ENCODE measurements at places on chromosomes 2 and 18.

- no peak for DNase-seq
Observed at GRCh38 chr18:13313006-13313686, 94.6 kb downstream of the LDLRAD4 start.

DNA sequence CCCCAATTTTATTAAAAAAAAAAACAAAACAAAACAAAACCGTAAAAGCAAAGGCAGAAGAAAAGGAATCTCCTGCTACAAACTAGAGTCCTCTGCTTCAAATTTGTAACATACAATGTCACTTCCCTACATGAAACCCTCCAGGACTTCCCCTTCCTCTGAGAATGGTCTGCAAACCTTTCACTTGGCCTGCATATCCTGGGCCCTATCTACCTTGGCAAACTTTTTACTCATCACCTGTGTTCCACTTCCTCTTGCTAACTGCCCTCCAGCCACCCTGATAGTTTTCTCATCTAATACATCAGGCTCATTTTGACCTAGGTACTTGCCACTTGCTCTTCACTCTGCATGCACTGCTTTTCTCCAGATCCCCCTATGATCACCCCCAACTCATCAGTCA, 255.5 kb downstream of the ETAA1 start:
- no peak for DNase-seq

GRCh38 chr2:10303181-10303693, 533 bp downstream of the HPCAL1 start:
- no peak for DNase-seq

GRCh38 chr18:25446972-25447371, 95.0 kb upstream of the ZNF521 start:
- no peak for DNase-seq

GRCh38 chr2:127942002-127942401, 56.2 kb upstream of the AMMECR1L start:
- DNase-seq, result no peak

DNA sequence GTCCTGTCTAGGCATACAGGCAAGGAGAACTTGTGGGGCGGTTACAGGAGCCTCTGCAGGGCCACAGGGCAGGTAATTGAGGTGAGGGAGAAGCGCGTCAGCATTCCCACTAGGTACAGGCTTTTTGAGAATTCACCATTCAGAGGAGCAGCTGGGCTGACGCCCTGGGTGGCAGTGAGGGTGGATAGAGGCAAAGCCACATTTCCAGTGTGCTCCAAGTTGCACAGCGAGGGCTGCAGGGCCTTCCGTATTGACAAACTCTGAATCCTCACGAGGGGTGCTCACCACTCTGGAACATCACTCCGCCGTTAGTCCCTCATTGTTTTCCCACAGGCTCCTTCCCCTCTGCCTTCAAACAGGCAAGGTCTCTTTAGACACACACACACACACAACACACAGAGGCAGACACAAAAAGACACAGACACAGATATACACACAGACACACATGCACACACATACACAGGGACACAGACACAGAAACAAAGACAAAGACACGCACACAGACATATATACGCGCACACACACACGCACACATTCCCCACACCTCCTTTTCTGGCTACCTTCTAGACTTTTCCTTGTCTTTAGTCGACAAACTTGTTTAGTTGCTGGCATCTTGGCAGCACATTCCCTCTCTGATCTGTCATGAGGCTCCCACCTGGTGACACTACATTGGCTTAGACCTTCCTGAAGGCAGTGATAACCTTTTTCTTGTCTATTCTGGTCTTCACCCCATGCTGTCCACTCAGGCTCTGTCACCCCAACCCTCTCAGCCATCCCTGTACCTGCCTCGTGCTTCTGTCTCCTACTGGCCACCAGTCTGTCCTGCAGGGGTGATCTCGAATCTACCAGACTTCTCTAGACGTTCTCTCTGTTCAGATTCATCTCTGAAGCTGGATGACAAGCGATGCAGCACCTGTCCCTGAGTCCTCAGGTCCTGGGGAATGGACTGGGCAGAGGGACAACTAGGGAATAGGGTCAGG, 136.8 kb downstream of the ALPK2 start:
- DNase-seq, result peak; percentile 27

DNA sequence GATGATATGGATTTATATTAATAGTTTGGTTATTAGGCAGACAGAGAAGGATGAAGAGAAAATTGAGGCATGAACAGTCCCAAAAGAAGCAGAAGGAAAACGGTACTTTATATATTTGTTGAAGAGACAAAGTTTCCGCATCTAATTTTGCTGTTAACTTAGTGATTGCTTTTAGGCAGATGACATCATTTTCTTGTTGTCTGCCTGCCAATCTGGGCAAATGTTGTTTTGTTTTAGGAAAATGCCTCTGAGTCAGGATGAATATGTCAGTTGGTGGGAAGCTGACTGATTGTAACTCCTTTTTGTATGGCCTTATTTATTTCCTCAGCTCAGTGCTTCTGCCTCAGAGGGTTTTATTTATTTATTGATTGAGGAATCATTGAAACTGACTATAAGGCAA, 52.5 kb upstream of the CAVIN2 start:
- no peak for DNase-seq

DNA sequence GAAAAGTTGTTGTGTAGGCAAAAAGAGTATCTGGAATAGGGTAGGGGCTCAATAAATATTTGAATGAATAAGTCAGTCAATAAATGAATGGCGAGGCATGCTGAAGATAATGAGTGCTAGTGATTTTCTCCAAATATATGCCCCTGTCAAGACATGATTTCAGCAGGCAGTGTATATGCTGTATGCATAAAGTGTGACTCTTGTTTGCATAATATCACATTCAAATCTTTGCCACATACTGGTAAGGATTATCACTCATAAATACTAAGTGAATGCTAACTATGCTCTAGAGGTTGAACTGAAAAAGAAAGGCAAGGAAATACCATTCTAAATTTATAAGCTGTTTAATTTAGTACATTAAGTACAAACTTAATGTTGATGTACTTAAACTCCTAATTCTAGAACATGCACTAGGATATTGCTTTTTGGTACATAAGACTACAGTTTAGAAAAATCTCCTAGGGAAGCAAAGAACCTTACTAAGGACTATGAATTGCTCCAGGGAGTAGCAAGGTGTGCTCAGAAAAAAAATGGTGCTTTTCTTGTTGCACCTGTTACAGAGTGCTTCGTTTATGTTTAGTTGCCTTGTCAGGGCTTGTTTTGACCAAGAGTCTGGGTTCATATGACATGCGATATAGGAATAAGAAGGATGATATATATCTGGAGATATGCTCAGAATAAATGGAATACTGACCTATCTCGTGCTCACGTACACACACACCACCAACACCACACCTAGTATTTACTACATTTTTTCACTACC, 224.0 kb upstream of the TANK start:
- DNase-seq, result no peak

DNA sequence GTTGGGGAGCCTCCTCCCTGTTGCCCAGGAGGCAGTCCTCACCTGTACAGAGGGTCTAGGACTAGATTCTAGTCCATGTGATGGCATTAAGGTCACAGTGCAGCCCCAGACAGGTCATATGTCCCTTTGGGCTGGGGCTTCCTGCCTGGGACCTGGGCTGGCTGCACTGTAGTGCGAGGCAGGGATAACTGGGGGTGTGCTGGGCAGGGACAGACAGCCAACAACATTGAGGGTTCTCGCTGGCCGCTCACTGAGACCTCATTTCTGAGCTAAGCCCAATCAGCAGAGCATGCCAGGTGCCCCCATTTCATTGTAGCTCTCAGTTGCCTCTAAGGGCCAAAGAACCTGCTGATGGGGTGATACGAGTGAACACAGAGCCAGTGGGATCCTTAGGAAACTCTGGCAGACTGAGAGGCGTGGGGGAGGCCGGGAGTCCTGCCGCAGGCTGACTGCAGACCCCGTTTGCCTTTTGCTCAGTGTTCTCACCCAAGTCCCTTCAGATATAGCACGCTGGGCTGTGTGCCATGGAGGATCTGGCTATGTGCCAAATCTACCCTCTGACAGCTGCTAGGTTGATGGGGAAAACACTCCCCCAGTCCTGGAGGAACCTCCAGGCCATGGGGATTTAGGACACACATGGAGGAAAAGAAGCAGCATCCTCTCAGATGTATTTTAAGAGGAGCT, 51.9 kb downstream of the DYSF start:
- DNase-seq, result no peak

- no peak for DNase-seq
Observed at GRCh38 chr2:140639628-140640027, 1491.2 kb downstream of the LRP1B start.

DNA sequence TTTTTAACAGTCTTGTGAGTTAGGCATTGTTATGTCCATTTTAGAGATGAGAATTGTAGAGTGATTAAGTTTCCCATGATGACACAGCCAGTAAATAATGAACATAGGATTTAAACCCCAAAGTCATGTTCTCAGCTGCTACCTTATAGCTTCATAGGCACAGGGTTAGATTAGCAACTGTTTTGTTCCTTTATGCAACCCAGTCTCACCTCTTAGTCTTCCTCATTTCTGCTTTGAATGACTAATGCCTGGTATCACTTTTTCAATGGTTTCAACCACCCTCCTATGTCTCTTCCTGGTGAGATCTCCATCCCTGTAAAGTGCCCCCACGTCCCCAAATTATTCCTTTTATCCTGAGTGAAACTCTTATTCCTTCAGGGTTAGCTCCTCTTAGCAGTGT, 44.3 kb downstream of the MFSD6 start:
- DNase-seq, result no peak

GRCh38 chr2:46692316-46692715, 213.0 kb downstream of the TMEM247 start:
- DNase-seq, result no peak

DNA sequence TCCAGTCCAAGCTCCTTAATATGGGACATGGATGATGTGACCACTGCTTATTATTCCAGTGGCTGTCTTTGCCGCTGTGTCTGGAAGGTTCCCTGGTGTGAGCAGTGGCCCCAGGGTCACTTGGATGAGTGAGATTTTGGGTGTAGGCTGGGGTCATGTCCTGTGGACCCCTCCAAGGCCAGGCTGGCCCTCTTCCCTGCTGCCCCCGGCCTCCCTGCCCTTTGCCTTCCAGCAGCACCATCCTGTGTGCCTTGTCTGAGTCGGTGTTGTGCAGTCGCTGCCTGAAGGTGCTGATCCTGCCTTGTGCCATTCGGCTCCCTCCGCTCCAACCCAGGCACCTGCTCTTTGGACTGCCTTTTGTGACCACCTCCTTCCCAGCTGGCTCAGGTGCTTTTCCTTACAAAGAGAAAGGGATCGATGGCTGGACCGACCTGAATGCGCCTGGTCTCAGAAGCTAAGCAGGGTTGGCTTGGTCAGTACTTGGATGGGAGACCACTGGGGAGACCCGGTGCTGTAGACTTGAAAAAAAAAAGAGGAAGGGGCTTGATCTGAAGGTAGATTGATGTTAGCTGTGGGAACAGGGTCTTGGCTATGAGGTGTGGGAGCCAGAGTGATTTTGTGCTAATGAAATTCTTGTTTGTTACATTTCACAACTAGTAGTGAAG, 16.7 kb upstream of the GREB1 start:
- no peak for DNase-seq

- peak; percentile 96 for DNase-seq
Observed at GRCh38 chr18:11851146-11851805, at the start of gene CHMP1B. Gene CHMP1B, plus strand, starts transcription at chr18:11851413. Its CDS starts 99 bp downstream, at chr18:11851512.

- no peak for DNase-seq
Observed at GRCh38 chr2:205800224-205800623, 117.9 kb downstream of the NRP2 start.

GRCh38 chr2:38497670-38498037, 105.1 kb downstream of the HNRNPLL start:
- peak; percentile 32 for DNase-seq

GRCh38 chr2:38728694-38729093, 22.5 kb downstream of the SRSF7 start:
- no peak for DNase-seq

DNA sequence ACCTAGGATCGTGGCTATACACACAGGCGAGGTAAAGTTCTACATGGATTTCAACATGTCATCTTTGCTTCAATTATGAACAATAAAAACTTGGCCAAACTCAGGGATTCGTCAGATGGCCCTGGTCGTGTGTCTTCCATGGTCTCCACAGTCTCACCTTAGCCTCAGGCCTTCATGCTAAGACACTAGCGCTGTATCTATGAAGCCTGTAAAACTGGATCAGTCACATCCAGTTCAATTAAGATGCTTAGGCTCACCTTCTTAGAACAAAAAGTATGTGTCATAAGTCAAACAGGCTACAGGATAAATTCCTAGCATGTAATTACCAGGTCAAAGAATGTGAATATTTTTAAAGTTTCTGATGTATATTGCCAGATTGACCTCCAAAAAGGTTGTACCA, 113.7 kb upstream of the NRP2 start:
- DNase-seq, result no peak

DNA sequence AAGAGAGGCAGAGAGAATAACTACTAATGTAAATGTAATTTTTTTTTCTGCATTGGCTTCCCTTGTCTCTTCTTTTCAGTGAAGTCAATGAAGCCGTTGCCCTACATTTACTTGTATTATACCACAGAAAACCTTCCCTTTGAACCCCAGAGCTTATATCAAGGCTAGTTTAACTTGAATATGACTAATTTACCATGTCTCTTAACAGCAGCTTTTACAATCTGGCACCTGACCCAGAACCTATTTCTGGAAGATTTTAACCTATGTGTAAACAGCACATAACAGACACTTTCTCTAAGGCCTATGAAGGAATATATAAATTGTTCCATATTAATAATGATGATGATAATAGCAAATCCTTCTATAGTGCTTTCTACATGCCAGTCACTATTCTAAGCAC, 580.5 kb upstream of the NXPH2 start:
- no peak for DNase-seq

- no peak for DNase-seq
Observed at GRCh38 chr2:64540615-64541014, 16.5 kb downstream of the AFTPH start.

DNA sequence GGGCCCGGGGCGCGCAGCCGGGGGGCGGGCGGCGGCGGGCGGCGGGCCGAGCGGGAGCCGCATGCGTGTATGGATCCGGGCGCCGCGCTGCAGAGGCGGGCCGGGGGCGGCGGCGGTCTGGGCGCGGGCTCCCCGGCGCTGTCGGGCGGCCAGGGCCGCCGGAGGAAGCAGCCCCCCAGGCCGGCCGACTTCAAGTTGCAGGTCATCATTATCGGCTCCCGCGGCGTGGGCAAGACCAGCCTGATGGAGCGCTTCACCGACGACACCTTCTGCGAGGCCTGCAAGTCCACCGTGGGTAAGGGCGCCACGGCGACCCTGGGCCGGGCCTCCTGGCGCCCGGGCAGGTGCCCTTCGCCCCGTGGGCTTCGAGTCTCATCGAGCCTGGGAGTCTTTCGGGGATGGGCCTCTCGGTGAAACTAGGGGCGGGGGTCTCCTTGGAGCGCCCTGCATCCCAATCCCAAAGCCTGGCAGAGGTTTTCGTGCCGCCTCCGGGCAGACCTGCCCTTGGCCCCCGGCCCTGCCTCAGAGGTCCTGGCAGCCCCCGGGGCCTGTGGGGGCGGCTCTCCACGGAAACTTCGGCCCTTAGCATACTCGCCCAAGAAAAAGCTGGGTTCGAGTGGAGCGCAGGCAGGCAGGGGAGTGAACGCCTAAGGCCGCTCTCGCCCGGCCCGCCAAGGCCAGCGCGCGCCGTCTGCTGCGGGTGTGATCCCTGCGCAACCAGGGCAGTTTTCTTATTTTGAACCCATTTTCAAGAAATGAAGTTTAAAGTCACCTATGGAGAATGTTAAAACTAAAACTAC, 622 bp downstream of the RAB12 start:
- no peak for DNase-seq

GRCh38 chr2:238513346-238513745, 86.6 kb downstream of the ASB1 start:
- DNase-seq, result peak; percentile 67
